ENCODE measurements at places on chromosomes 1 and 21.

DNA sequence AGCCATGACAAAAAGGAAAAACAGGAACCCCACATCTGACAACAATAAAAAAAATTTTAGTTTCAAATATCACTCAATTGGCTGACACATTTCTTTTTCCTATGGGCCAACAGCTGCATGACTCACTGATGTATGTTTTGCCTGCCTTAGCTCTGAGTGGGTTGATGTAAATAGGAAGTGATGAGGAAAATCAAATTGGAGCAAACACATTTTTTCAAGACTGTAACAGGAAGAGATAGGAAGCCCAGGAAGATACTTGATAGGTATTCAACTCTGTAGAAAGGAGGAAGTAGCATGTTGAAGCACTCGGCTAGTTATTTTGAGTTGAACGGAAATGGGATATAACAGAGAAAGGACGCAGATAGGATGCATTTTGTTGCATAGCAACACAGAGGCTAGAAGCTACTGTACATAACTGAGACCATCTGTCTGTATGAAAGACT lies 168.0 kb upstream of the NR5A2 start:
- no peak for DNase-seq

- no peak for DNase-seq
Measured at GRCh38 chr1:21628798-21629393, 40.3 kb downstream of the RAP1GAP start.

DNA sequence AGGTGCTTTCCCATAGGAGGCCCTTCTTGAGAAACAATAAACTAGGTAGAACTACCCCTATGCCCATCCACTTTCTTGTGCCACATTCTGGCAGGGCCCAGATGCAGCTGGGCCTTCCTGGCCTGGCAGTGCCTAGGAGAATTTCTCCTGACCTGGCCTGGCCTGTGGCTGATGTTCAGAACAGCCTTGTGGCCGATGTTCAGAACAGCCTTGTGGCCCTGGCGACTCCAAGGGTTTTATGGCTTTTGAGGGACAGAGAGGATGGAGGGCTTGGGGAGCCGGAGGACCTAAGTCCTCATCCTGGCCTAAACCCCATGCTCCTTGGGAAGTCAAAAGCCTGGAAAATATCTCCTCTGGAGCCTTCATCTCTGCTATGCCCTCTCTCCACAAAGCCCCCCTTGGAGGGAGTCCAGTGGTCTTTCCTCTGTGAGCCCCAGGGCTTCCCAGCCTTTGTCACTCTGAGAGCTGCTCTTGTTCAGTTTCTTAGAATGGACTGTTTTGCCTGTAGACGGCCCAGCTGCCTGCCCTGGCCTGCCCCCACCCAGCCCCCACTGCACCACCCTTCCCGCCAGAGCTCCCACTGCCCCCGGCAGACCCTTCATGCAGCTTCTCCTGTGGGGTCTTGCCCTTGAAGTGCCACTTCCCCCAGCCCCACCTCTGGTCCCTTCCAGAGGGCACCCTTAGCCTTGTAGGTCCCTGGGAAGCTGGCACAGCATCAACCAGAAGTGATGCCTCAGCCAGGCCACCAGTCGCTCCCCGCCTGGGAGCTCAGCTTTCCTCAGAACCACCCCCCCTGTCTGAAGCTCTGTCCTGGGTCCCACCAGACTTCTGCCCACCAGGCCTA lies 7.0 kb downstream of the GPR37L1 start:
- no peak for DNase-seq

GRCh38 chr1:154768456-154769125 lies 101.5 kb downstream of the KCNN3 start:
- DNase-seq, result no peak

DNA sequence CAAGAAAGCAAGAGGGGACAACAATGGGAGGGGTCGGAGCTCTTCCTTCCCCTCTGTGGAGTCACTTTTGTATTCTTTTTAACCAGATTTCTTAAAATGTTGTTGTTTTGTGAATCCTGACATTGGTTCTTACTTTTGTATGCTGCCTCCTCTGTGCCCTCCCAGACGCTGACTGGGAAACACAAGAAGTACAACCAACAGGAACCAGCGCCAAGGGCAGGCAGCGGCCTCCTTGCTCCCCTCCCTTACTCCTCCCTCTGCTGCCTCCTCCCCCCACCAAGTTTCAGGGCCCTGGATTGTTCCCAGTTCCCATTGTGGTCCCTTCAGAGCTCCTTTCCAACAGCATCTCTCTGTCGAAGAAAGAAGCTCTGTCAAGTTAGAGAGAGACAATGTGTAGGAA lies 111.1 kb downstream of the BRINP2 start:
- no peak for DNase-seq

GRCh38 chr1:111133866-111134265 lies 6.0 kb downstream of the DRAM2 start:
- DNase-seq, result no peak

DNA sequence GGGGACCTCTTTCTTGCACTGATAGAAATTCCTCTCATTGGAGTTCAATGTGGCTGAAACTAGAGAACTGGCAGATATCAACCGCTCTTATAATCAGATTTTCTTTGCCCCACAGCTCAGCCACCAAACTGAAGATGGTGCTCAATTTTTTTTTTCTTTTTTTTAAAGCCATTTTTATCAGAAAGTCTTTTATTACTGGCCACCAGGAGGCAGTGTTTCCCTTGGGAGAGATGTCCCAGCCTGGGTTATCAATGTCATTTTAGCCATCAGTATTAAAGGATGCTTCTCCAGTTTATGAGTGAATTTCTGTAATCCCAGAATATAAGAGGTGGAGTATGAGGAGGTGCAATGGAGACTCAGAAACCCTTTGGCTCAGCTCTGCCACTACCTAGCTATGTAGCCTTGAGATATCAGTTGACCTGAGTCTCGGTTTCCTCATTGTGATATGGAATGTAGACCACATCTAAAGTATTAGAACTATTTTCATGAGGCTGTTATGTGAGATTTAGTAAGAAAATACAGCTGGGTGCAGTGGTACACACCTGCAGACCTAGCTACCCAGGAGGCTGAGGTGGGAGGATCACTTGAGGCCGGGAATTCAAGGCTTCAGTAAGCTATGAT lies 27.6 kb downstream of the CD244 start:
- DNase-seq, result no peak

GRCh38 chr1:15961492-15961891 lies 14.4 kb downstream of the ZBTB17 start:
- DNase-seq, result no peak

- DNase-seq, result no peak
Measured at GRCh38 chr1:111104981-111105380, 34.9 kb downstream of the DRAM2 start.
